ENCODE measurements at places on chromosomes 12 and 14.

DNA sequence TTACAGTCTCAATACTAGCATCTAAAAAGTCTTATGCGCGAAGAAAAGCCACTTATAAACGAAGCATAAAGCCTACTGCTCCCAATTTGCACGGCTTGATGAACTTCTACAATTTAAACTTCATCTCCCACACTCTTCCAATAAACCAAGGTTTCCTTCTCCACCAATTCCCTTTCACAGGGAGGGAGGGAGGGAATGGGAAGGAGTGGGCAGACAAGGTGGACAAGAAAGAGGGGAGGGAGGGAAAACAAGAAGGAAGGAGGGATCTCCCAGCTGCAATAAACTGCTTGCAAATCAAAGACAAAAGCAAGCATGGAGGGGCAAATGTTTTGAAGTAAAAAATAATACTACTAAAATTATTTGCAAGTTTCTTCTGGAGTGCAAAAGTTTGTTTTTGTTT lies 64.5 kb downstream of the MED13L start:
- DNase-seq, result no peak

- DNase-seq, result peak; percentile 97
These were observed at the start of gene SLC38A2 for GRCh38 chr12:46372544-46373300. SLC38A2 (minus strand) TSS chr12:46372773; CDS start chr12:46371293, 1,480 bp downstream.

- DNase-seq, result no peak
These were observed 595 bp downstream of the PLEK2 start for GRCh38 chr14:67411370-67411769.

- peak; percentile 34 for DNase-seq
These were observed 356.7 kb downstream of the ETNK1 start for GRCh38 chr12:22981711-22982110.

DNA sequence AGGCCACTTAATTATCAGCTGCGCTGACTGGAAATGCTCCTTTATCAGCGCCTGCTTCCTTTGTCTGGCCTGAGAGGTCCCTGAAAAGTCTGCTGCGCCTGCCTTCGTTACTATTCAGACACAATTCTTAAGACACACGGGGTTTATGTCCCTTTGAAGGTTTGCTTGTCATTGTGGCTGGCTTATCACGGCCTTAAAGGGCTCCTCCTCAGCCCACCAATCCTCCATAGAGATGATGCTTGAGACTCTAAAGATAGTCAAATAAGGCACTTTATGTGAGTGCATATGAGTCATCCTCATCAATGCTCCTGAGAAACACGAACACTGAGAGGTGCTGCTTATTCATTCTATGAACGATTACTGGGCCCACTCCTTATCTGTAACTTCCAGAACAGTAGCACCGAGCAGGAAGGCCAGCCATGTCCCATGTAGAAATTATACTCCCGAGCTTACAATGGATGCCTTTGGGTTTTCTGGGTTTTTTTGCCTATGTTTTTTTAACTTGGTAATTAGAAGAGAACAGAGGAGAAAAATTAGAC lies 1268.2 kb upstream of the TMEM132C start:
- no peak for DNase-seq
